ENCODE measurements at places on chromosomes 2 and 18.

GRCh38 chr18:35811896-35812295 lies 160.6 kb upstream of the RMP24 start:
- no peak for DNase-seq

GRCh38 chr2:166057370-166058164 lies 70.3 kb downstream of the SCN1A start:
- DNase-seq = no peak

DNA sequence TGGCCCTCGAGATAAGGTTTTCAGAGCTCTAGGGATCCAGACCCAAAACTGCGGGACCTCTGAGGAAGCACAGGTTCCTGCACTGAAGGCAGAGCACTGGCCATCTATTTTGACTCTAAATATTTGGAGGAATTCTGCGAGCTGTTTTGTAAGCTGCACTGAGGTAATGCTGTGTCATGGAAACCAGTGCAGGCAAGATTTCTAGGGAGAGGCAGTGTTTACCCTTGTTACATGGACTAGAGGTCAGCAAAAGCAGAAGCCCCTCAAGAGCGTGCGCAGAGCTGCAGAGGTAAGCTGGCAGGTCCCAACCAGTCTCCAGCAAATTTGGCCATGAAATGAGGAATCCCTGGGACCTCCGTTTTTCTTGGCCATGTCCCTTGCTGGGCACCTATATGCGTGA lies 137.3 kb downstream of the RNF152 start:
- DNase-seq = no peak

DNA sequence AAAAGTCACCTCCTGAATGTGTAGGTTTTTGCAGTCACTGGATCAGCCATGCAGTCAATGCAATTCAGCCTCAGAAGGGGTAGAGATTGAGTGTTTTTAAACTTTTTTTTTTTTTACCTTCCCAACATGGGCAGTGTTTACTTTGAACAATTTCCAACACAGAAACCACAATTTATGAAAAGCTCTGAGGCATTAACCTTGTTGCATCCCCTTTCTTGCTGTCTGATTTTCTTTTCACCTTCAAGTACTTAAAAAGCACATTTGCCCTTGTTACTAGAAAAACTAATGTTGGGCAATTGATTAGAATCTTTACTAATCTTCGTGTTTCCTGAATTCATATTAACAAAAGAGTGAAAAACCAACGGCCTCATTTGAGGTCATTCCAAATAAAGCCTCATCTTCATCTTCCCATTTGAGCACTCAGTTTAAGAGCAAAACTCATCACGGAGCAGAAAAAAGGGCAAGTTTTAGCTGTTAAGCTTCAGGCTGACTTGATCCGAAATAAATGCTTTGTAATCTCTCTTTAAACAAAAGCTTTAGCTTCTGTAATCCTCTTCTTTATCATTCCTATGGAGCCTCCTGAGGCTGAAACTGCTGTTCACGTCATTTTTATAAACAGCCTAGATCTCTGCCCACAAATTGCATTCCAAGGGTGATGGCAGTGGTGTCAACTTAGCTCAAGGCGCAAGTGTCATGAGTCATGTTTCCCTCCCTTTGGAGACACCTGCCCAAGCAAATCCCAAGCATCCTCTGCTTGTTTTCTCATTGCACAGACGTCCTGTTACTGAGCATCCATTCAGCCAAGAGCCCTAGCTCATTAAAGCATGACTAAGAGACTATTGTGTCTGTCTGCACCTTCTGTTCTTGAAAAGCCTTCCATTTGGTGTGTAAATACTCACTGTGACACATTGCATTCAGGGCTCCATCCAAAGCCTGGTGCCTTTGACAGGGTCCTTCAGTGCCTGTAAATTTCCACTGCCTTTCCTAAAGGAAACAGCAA lies 107.7 kb downstream of the HNMT start:
- peak; percentile 59 for DNase-seq

DNA sequence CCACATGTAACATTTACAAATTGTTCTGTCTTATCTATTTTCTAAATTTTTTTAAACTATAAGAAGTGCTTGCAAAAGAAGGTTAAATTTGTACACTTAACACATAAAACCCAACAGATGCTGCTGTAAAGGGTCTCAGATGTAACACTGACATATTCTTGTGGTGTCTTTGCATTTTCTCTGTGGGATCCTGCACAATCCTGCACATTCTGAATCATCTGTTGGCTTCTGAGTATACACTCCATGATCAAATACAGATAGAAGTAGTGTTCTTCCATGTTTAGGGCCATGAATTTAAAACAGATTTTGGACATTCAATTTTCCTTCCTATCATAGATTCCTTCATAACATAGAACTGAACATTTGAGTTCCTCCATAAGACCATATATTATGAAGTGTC lies 89.0 kb downstream of the SPRED2 start:
- no peak for DNase-seq

- DNase-seq = no peak
Measured at GRCh38 chr2:68994864-68995263, 18.1 kb upstream of the ANTXR1 start.
